Mammary epithelial cell (primary cell): ENCODE measurements at places on chromosomes 3 and 15. TPM values are rescaled to one million over a fixed set of nuclear protein-coding genes. Genes with fewer than 3 reads are reported as not detected.

GRCh38 chr3:33063651-33064051 is 33.3 kb downstream of the GLB1 start:
- no peak for DNase-seq

The ERC2 gene
- 1.5 TPM for total RNA-seq

GRCh38 chr3:76016111-76016510 is 230.8 kb upstream of the ZNF717 start:
- DNase-seq: no peak

The TUSC7 gene
- total RNA-seq: not detected in 2 replicates

GRCh38 chr3:183253528-183254486 is 754 bp downstream of the B3GNT5 start:
- DNase-seq: no peak

DNA sequence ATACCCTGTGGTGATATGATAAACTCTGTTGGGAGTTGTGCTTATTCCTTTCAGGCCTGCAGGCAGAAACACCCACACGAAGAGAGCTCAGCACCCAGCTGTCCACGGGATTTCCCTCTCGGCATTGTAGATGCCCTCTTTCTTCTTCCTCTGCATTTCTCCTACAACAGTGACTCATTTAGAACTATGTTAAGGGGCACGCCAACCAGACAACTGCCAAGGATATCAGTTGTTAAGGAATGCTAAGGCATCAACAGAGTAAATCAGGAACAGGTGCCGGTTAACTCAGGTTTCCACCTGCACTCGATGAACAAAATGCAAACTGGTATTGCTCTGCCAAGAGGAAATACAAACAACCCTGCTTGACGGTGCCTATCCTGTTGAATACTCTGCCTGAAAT is 270.0 kb upstream of the PEX5L start:
- peak; percentile 89 for DNase-seq

The SLC2A2 gene
- total RNA-seq: not detected

The GOLGA6B gene
- not detected for total RNA-seq

DNA sequence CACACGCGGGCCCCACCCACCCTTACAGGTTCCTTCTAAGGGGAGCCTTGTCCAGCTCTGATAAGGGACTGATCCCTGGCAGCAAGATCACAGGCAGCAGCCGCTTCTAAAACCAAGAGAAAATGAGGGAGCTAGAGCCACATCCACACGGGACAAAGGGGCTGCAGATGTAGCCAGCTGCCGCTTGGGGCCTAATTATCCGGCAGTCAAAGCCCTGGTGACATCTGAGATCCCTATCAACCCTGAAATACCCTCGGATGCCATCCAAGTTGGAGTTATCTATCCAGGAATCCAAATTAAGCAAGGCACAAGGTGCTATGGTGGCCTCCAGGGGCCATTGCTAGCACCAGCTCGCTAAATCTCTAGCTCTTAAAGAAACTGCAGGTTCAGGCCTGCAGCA is 248.3 kb downstream of the VPS13C start:
- DNase-seq: no peak

GRCh38 chr15:68228971-68229385 is 550 bp downstream of the CLN6 start:
- no peak for DNase-seq

The AHSG gene
- 0.67 TPM for total RNA-seq

DNA sequence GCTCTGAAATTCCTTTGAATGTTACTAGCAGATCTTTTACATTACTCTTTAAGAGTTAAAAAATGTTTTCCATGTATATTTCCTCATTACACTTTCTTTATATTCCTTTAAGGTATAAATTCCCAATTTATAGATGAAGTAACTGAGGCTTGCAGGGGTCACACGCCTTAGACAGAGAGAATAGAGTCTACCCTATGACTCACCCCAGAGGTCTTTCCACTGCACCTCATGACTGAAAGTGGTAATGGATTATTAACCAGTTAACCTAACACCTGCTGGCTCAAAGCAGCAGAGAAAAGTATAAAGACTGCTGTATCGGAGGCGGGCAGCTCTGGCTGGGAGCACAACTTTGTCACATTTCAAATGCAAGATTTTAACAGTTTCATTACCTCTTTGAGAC is 37.7 kb downstream of the LDHAL6B start:
- no peak for DNase-seq

GRCh38 chr3:5888851-5889250 is 701.3 kb downstream of the EDEM1 start:
- DNase-seq: no peak

The CADM2 gene
- not detected for total RNA-seq

The GPR15 gene
- not detected in 2 replicates for total RNA-seq

The ANKRD34C gene
- total RNA-seq: not detected in 2 replicates

DNA sequence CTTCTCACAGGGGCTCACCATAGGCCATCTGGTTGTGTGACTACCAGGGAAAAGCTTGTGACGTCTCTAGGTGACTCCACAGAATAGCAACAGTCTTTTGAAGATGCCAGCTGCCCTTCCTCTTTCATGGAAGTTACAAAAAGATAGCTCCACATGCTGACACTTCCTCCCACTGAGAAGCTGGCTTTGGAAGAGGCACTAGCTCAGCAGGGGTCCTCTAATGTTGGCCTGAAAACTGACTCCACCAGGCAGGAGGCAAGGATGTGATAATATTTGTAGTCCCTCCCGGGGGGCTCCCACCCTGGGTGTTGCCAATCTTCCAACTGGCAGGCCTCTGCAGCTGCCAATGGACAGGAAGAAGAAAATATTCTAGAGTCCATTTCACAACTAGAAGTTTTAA is 343.5 kb downstream of the NEK10 start:
- DNase-seq: no peak

- DNase-seq: no peak
Measured at GRCh38 chr3:5055357-5056110, 66.6 kb upstream of the ARL8B start.

- no peak for DNase-seq
Measured at GRCh38 chr3:74445541-74445940, 168.9 kb downstream of the CNTN3 start.
